ENCODE measurements at places on chromosomes 1 and 21.

DNA sequence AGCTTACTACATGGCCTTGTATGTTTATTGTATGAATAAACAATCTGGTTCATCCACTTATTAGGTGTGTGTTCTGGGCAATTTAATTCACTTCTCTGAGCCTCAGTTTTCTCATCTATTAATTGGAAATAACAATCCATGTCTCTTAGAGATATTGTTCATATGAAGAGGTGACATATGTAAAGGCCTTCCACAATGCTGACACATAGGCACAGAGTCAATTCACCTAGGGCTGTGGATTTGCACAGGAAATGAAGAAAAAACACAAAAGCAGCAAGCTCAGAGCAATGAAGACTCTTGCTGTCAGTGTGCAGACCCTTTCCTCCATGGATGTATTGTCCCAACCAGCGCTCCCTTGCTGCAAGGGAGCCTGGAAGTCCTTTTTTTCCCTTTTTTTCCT, 195.2 kb upstream of the CAMK1G start:
- DNase-seq: no peak

- no peak for DNase-seq
Measured at GRCh38 chr1:41161846-41162245, 80.3 kb downstream of the SCMH1 start.

DNA sequence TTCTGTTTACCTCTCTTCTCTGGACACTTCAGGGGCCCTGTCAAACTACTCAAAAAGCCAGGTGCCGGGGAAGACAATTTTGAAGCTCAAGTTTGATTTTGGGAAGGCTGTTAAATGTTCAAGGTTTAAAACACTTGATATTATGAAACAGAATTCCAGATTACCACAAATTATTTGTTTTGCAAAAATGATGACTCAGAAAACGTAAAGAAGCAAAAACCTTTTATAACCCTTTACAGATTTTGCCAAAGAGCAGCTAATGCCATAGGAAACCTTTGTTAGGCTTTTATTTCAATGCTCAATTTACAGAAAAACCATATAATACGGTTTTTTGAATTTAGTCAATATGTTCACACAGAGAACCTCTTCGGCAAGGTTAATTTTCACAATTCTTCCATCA, 593.4 kb upstream of the ZP4 start:
- peak; percentile 21 for DNase-seq

DNA sequence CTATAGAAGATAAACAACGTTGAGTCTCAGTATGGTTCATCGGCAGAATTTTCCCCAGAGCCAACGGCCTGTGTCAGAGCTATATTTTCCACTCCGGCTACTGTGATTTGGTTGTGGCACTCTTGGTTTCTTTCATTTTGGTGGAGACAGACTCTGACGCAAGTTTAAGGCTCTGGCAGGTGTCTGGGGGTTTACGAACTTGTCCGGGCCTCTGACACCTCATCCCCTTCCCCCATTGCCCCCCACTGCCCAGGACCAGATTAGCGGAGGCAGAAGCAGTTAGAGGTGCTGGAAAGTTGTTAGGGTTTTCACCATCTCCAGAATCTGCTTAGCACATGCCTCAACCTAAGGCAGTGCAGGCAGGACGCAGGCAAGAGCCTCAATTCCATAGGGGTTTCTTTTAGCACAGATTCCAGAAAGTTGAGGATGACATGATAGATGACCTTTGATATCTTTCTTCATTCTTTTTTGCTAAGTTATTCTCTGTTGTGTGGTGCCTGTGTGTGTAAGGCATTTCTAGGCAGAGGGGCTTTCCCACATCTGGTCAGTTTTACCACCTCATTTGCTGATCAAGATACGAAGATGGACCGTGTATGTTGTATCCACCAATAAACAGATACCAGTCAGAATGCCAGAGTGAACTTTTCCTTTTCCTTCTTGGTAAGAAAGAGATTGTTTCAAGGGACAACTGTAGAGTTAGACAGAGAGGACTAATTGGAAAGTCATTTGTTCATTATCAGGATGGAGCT, 18.4 kb upstream of the IL10 start:
- no peak for DNase-seq

DNA sequence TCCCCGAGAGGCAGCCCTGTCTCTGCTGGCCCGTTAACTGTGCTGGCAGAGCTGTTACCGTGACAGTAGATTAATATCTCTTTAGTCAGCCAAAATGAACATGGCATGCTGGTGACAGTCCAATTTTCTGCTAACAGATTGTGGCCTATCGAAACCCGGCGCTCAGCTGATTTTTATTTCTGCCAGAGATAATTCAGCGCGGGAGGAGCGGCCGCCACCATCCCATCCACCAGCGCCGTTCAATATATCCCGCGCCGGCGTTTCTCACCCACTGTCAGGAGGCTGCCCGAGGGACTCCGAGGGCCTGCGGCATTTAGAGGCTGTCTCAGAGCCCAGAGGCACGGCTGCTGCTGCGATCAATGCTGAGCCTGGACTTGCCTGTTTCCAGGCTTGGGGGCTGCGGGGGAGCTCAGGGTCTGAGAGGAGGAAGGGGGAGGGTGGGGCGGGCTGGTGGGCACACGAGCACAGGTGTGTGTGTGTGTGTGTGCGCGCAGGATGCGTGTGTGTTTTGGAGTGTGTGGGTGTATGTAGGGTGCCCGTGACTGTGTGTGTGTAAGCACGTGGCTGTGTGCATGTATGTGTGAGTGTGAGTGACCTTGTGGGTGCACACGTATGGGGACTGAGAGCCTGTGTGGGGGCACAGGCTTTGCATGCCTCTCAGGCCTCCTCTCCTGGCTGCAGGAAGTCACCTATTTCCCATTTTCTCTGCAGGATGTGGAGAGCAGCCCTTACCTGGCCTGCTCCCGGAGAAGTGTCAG, 109.7 kb upstream of the ACTRT2 start:
- no peak for DNase-seq

GRCh38 chr1:215473943-215474342, 93.2 kb upstream of the KCTD3 start:
- peak; percentile 19 for DNase-seq

- no peak for DNase-seq
Measured at GRCh38 chr1:223810586-223810985, 35.2 kb downstream of the TP53BP2 start.

GRCh38 chr1:220789532-220790147, 2.9 kb downstream of the MTARC1 start:
- no peak for DNase-seq

- DNase-seq: peak; percentile 24
Measured at GRCh38 chr1:20250340-20250989, 40.2 kb upstream of the VWA5B1 start.

- no peak for DNase-seq
Measured at GRCh38 chr1:7860130-7860529, 7.3 kb upstream of the UTS2 start.

GRCh38 chr1:198540580-198540979, at the start of gene ATP6V1G3:
ATP6V1G3 (minus strand) TSS chr1:198540680; CDS start chr1:198540650, 30 bp downstream.
- no peak for DNase-seq

DNA sequence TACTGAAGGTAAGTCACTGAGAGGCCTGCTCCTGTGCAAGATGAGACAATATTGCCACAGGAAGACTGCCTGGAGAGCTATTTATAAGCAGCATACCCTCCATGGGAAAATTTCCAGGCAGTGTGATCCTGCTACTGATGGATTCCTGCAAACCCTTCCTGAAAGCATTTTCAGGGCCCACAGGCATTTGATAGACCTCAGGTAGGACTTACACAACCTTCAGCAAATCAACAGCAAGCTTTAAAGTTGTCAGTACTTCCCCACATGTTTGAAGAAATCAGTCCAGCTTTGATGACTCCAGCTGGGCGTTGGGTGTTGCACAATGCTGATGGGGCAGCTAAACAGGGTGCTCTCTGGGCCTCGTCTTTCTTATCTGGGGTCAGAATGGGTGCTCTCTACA, 108.8 kb downstream of the PLXNA2 start:
- DNase-seq: no peak

DNA sequence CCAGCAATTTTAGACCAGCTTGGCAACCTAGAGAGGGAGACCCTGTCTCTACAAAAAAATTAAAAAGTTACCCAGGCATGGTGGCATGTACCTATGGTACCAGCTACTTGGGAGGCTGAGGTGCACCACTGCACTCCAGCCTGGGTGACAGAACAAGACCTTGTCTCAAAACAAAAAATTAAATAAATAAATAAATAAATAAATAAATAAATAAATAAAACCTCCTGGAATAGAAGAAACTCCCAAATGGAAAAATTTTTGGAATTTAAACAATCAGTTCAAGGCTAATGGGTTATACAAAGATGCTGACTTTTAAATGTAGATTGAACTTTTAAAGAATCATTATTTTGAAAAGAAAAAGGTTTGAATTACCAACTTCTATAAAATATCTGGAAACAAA, 22.2 kb downstream of the UBR4 start:
- no peak for DNase-seq

GRCh38 chr1:202247837-202248795, 54.5 kb downstream of the LGR6 start:
- DNase-seq: no peak

- no peak for DNase-seq
Measured at GRCh38 chr1:3070644-3071564, 1.9 kb downstream of the PRDM16 start.

DNA sequence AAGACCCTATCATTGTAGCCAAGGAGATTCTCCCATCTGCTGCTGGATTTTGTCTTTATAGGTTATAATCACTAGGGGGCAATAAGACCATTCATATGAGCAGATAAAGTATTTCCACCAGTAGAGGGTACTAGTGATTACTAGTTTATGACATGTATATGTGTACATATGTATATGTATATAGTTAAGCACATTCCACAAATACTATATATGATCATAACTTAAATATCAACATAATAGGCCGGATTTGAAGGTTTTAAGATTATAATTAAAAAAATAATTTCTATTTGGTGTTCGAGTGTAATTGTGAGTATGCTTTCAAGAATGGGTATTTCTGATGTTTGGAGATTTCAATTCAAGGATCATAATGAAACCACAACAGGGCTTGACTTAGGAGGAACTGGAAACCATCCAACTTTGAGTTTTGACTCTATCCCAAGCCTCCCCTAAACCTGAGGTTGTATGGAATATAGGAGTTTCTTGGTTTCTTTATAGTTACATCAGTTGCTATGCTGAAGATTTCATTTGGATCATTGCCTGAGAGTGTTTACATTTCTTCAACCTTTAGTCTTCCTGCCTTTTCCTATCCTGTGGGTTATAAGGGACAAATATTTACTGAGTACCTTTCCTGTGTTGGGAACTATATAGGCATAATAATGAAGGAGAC, 16.9 kb downstream of the TCEANC2 start:
- DNase-seq: peak; percentile 65

GRCh38 chr1:246404078-246404477, 103.0 kb downstream of the SMYD3 start:
- no peak for DNase-seq

DNA sequence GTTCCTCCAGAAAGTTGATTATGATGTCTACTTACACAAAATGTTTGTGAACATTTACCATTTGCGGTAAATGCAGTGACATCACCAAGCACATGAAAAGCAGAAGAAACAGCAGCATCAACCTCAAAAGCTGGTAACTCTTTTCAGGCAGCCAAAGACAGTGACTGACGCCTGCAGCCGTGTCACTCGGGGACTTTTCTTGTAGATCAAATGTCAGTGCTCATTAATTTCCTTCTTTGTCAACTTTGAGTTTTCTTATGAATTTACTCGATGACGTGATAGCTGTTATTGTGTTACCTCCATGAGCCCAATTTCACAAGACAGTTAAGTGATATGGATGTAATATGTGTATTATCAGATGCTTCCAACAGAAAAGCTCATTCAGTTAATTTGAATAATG, 92.5 kb downstream of the RIPK4 start:
- DNase-seq: no peak

GRCh38 chr1:22221233-22221780, 78.4 kb upstream of the WNT4 start:
- DNase-seq: no peak

DNA sequence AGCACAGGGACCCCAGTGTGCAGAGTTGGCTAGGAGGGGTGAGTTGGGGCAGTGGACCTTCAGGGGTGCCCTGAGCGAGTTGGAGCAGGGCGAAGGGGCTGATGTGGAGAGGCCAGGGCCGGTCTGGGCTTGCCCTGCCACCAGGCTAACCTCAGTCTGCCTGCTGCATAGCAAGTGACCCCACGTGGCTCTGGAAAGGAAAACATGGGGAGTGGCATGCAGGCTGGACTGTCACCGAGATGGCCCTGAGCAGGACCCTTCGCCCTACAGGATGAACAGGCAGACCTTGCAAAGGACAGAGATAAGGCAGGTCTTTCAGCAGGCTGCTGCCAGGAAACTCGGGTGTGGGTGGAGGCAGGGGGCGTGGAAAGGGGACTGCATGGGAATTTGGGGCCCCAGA, 51.5 kb downstream of the FOXO6 start:
- no peak for DNase-seq

- DNase-seq: no peak
Measured at GRCh38 chr1:167501515-167502191, 16.7 kb downstream of the CD247 start.

GRCh38 chr1:179166663-179167417, 62.6 kb downstream of the ABL2 start:
- DNase-seq: peak; percentile 80

GRCh38 chr1:107175102-107175909, 34.5 kb downstream of the NTNG1 start:
- DNase-seq: no peak

DNA sequence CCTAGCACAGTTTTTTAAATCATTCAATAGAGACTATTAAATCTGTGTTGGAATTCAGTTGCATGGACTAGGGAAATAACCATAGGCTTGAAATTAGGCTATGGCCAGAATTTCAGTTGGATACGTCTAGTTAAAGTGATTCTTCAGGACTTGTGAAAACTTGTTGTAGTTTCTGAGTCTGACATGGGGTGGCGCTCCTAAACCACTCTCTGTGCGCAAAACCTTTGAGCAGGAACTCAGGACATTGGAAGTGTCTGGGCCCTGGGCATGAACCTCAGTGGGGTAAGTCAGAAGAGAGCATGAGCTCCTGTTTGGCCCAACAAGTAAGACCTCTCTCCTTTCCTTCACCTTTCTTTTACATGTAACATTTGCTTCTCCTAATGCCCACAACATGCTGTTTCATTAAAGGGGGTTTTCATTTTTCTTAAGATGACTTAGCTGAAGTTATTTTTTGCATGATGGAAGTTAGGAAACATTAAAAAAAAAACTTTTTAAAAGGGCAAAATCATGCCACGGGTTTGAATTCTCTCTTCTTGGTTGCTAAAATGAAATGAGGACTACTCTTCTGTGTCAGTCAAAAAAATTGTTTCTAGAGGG, 17.1 kb upstream of the CCDC190 start:
- DNase-seq: peak; percentile 84

GRCh38 chr1:41427122-41427913, 57.2 kb downstream of the EDN2 start:
- DNase-seq: peak; percentile 20

GRCh38 chr1:9385801-9386573, 93.3 kb downstream of the SPSB1 start:
- no peak for DNase-seq

DNA sequence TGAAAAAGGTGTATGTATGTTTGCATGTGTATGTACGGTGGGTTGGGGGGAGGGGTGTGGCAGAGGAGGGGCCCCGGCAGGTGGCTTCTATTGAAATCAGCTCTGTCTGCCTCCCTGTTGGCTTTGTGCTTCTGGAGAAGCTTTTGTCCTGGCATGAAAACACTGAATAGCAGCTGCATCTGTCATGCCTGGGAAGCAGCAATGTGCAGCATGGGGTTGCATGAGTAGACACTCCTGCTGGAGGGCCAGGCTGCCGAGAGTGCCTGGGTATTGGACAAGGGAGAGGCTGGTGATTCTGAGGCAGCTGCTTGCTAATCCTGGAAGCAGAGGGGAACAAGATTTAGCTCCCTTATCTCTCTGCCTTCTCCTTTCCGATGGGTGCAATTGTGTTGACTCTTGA, 20.5 kb downstream of the MAPKAPK2 start:
- DNase-seq: peak; percentile 80

GRCh38 chr1:172905452-172905851, 145.3 kb downstream of the TNFSF18 start:
- peak; percentile 45 for DNase-seq

All from fibroblast of skin of back (primary cell).